NCI-H226 (cell line): ENCODE measurements at places on chromosomes 16 and 17.

GRCh38 chr16:28839899-28840298 lies 6.2 kb downstream of the TUFM start:
- no peak for DNase-seq

GRCh38 chr17:40341808-40342503 lies 22.6 kb downstream of the GJD3 start:
- peak; percentile 78 for DNase-seq

DNA sequence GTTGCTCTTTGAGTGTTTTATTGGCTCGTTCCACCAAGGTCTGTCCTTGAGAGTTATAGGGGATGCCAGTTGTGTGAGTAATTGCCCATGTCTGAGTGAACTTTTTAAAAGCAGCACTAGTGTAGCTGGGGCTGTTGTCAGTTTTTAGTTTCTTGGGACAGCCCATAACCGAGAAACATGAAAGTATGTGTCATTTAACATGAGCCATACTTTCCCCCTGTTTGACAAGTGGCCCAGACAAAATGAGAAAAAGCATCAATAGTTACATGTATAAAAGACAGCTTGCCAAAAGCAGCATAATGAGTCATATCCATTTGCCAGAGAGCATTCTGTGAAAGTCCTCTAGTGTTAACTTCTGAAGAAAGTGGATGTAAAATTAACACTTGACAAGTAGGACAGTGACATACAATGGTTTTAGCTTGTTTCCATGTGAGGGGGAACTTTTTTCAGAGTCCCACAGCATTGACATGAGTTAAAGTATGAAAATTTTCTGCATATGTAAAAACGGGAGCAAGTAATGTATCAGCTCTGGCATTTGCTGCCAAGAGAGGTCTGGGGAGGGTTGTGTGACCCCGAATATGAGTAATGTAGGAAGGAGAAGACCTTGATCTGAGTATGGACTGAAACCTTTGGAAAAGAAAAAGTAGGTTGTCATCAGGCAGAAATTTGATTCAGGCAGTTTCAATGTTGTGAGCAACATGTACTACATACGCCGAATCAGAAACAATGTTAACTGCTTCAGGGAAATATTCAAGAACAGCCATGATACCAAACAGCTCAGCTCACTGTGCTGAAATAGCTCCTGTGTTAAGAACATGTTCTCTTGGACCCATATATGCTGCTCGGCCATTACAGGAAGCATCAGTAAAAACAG lies 56.8 kb upstream of the ARL4D start:
- DNase-seq = peak; percentile 22

- no peak for DNase-seq
Measured at GRCh38 chr16:61945511-61945910, 90.7 kb downstream of the CDH8 start.

- no peak for DNase-seq
Measured at GRCh38 chr17:2146132-2146871, 91.4 kb downstream of the HIC1 start.

DNA sequence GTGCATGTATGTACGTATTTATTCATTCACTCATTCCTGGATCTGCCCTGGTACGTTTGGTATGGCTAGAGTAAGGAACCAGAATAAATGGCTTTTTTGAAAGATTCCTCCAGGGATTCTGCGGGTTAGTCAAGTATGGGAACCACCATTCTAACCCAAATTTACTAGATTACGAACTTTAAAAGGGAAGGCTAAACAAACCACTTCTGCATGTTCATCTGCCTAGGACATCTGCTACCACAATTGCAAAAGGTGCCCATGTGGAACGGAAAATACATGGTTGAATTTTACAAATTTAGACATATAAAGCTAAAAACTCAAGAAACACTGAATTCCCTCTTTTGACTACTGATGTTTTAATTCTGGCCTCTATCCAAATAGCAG lies 22.1 kb downstream of the CYTH1 start:
- DNase-seq = no peak

- DNase-seq = no peak
Measured at GRCh38 chr17:2695243-2695960, 16.2 kb downstream of the CLUH start.

DNA sequence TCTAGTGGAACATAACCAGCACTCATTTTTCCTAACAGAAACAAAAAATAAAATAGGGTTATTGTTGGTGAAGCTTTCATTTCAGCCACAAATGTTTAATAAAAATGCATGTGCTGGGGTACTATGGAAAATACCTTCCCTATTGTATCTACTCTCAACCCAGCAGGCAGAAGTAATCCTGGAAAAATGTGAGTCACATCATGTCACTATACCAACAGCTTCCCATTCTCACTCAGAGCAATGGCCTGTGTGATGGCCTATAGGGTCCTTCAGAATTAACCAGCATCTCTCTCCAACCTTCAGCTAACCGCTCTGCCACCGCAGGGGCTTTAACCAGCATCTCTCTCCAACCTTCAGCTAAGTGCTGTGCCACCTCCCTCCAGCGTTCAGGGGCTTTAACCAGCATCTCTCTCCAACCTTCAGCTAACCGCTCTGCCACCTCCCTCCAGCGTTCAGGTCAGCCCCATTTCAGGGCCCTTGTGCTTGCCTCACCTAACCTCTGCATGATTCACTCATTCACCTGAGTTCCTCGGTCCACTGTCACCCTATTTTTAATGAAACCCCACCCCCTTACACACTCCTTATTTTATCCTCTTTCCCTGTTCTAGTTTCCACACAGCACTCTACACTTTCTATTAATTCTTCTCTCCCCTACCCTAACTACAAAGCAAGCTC lies 34.0 kb downstream of the UBE2G1 start:
- DNase-seq = no peak

GRCh38 chr16:26189536-26189935 lies 497.8 kb downstream of the HS3ST4 start:
- DNase-seq = no peak

DNA sequence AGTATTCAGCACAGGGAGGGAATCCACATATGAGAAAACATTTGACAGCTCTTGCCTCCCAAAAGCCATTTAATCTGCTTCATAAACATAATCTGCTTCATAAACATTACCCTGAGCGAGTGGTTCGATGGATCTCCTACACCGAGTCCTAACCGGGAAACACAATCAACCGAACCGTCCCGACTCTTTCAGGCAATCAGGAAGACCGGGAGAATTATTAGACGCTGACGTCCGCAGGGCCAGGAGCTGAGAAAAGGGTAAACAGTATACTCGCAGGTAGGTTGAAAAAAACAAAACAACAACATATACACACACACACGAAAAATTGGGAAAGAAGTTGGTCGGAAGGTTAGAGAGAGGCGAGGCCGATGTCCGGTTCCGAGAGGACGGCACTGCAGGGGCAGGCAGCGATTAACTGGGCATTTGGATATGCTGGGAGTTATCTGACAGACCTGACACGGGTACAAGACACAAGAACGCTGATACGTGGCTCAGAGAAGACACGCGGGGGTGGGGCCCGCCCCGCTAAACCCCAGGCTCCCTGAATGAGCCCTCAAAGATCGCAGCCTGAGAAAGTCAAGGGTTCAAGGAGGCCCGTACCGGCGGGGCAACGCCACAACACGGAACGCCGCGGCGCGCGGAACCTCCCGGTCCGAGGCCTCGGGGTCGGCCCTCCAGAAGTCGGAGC lies 585 bp downstream of the AP1G1 start:
- no peak for DNase-seq

GRCh38 chr17:45578516-45579455 lies 88.3 kb upstream of the PLEKHM1 start:
- no peak for DNase-seq

GRCh38 chr16:56946767-56947603 lies 14.8 kb upstream of the CETP start:
- no peak for DNase-seq

GRCh38 chr16:48054881-48055601 lies 100.8 kb downstream of the ABCC12 start:
- DNase-seq = peak; percentile 37

- no peak for DNase-seq
Measured at GRCh38 chr17:67400193-67400592, 23.1 kb downstream of the PITPNC1 start.

DNA sequence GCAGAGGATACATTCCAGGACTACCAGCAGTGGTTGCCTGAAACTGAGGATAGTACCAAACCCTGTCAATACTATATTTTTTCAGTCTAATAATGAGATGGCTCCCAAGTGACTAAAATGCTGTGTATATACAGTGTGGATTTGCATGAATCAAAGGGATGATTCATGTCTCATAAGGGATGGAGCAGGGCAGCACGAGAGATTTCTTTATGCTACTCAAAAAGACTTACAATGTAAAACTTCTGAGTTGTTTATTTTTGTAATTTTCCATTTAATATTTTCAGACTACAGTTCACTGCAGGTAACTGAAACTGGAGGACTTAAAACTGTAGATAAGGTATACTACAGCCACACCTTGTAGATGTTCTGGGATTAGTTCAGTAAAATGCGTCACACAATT lies 674.7 kb upstream of the SALL1 start:
- DNase-seq = no peak

GRCh38 chr16:12697437-12697836 lies 106.2 kb downstream of the CPPED1 start:
- DNase-seq = no peak

DNA sequence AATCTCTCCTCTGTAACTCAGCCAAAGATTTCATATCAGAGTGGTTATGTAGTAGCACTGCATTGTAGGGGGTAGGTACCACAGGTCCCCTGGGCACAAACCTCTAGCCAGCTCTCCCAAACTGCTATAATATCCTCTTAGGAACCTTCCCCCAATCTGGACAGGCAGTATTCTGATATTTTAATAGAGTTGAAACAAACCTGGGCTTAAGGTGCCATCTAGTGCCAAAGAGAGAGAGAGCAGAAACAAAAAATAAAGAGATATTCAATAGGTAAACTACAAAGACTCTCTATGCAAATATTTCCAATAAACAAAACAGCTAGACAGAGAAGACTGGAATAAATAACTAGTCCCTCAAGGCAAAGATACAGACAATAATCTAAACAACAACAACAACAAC lies 1070.0 kb downstream of the CDH11 start:
- no peak for DNase-seq

DNA sequence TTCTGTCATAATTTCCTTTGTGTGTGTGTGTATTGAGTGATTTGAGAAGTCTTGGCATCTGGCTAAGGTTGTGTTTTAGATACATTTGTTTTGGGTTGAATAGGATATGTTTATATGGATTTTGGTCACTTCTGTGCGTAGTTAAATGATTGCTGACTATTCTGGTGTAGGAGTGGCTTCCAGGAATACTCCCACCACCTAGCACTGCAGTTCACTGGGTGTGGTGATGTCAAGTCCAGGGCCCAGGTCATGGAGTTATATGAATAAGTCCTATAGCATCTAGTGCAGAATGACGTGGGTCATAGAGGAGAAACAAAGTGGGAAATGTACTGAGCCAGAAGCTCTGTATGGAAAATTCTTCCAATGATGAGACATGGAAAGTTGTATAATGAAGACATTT lies 465.4 kb upstream of the CCL2 start:
- no peak for DNase-seq

DNA sequence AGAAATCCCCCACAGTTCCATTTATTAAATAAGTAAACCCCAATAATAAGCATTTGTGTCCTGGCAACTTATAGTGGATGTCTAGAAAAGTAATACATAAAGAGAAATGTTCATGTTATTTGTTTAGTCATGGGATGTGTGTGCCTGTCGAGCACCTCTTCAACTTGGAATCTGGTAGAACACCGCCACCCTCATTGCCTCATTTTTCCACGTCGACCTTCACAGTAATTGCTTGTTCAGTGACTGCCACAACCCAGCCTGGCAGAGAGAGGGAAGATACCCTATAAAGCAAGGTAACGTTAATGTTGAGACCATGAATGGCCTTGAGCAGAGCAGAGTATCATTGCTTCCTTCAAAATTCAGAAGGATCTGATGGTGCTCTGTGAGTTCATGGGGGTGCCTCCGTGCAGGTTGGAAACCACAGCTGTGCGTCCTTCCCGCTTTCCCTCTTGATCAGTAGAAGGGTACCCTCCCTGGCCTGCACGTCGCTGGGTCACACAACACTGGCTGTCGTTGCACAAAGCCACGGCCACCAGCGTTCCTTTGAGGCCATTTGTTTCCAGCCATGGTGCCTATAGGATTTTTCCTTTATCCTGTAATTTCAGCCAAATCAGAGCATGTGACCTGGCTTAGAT lies 3.7 kb upstream of the DNASE1 start:
- no peak for DNase-seq

GRCh38 chr17:76543826-76544545 lies 4.1 kb downstream of the PRCD start:
- no peak for DNase-seq

DNA sequence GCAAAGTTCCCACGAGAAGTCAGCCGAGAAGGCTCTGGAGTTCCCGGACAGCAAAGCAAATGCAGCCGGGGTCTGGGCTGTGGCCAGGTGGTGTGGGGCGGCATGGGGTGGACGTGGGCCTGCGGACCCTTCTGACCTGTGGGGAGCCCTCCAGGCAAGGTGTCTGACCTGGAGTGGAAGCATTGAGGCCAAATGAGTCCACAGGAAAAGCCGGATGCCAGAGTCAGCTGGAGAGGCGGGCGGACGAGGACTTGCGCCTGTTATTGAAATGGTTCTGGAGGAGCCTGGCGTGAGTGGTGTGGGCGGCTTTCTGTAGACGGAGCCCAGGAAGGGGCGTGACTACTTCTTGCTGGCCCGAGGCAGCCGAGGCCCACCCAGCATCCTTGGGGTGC lies 50.5 kb upstream of the ZNF750 start:
- no peak for DNase-seq

GRCh38 chr17:30002088-30002487 lies 60.7 kb downstream of the EFCAB5 start:
- no peak for DNase-seq

GRCh38 chr17:64515829-64516228 lies 9.1 kb downstream of the CEP95 start:
- DNase-seq = no peak

DNA sequence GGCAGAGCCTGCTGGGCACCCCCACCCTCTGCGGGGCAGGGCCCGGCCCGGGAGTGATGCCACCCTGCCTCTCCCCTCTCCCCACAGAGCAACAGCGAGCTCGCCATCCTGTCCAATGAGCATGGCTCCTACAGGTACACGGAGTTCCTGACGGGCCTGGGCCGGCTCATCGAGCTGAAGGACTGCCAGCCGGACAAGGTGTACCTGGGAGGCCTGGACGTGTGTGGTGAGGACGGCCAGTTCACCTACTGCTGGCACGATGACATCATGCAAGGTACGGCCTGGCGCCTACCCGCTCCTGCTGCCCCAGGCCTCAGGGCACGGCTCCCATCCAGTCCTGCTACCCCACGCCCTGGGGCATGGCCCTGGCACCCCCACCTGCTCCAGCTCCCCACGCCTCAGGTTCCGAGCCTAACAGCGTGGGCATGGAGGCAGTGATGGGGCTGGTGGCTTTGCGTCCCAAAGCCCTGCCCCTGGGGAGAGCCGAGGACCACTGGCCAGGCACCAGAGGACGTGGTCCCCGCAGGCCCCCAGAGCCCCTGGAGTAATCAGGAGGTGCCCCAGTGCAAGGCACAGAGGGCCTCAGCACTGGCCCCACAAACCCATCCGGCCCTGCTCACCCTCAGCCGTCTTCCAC lies 38.4 kb downstream of the TSC2 start:
- no peak for DNase-seq
